Thyroid gland (tissue), 4 donors: ENCODE measurements at places on chromosomes 3 and 15.

GRCh38 chr3:170523248-170523647 is 62.6 kb downstream of the SLC7A14 start:
- no peaks in the 10 kb centered on the region for H3K27me3 ChIP-seq
- no peaks in the 10 kb centered on the region for H3K4me1 ChIP-seq
- no peak overlapping the region for H3K27ac ChIP-seq
- DNase-seq = no peak
- no peak overlapping the region for H3K4me3 ChIP-seq
- no peaks in the 10 kb centered on the region for H3K36me3 ChIP-seq

DNA sequence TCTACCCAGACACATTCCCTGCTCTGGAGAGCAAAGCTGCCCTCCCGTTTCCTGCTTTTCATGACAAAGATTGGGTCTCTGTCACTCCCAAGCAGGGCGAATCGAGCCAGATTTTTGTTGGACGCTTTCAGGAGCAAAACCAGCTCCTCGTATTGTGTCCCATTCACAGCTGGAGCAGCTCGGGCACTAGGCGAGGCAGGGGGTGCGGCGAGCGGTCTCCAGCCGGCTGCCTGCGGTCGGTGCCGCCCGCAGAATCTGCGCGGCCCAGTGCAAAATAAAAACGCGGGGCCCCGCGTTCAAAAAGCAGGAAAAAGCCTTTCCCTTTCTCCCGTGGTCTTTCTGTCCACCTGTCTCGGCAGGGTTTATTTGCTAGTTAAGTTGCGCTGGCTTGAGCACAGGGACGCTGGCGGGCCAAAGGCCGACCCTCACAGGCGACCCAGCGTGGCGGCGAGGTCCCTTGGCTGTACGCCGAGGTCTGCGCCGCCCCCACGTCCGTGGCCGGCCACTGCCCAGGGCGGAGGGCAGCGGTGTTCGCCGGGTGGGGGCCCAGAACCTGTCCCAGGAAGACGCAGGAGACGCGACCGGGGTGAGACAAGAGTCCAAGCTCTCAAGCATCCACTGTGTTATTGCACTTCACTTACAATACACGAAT is 71.2 kb downstream of the CYP19A1 start:
- peak; percentile 19 for DNase-seq
- no peaks in the 10 kb centered on the region for H3K4me1 ChIP-seq
- peak overlapping the region; percentile 32 for H3K4me3 ChIP-seq
- H3K27me3 ChIP-seq = no peaks in the 10 kb centered on the region

DNA sequence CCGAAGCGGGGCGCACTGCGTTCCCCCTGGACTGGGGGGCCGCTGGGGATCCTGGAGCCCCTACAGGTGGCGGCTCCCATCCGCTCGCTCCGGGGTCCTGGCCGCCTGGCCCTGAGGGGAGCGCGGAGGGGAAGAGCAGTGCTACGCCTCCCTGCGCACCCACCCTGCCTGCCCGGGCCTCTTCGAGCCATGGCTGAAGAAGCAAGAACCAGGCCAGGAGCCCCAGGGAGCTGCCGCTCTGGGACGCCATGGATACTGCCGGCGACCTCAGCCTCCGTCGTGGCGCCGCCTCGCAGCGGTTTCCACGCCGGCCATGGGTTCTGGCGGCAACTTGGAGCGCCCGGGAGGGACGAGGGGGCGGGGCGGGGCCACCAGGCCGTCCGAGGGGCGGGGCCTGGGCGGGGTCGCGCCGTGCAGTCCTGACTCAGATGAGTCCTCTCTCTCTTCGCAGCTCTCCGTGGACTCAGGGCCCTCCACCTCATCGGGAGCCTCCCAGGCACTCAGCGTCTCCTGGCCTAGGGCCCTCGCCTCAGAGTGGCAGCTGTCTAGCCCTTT is 50.9 kb downstream of the MYL3 start:
- H3K36me3 ChIP-seq = no peaks in the 10 kb centered on the region
- peaks cover 16% of the 10 kb centered on the region for H3K4me1 ChIP-seq
- peak; percentile 89 for DNase-seq

- H3K36me3 ChIP-seq = no peaks in the 10 kb centered on the region
- peak overlapping the region; percentile 2 for H3K27ac ChIP-seq
Observed at GRCh38 chr3:9420850-9421549, 23.6 kb downstream of the SETD5 start.

- no peak overlapping the region for H3K4me3 ChIP-seq
- peaks cover 7% of the 10 kb centered on the region for H3K4me1 ChIP-seq
Observed at GRCh38 chr3:23518441-23518840, 287.3 kb upstream of the UBE2E1 start.

DNA sequence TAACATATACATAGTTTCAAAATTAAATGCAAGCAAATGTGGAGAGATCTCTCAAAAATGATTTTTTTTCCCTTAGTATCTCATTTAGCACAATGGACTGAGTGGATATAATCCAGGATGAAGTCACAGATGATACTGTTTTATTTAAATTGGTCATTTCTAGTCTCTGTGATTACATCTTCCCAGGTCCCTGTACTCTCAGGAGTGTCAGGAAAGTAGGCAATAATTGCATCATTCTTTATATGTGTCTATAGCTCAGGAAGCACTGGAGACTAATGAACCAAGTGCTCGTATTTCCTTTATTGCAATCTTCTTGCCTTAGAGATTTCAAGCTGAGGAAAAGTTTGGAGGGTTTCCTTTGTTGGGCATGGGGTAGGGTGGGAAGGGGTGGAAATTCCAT is 309.4 kb upstream of the THRB start:
- no peaks in the 10 kb centered on the region for H3K27me3 ChIP-seq
- H3K36me3 ChIP-seq = no peaks in the 10 kb centered on the region
- H3K4me1 ChIP-seq = no peaks in the 10 kb centered on the region
- DNase-seq = no peak

- no peak for DNase-seq
- H3K36me3 ChIP-seq = no peaks in the 10 kb centered on the region
- H3K27ac ChIP-seq = no peak overlapping the region
- no peaks in the 10 kb centered on the region for H3K4me1 ChIP-seq
- no peak overlapping the region for H3K4me3 ChIP-seq
Observed at GRCh38 chr3:32961189-32961715, 9.8 kb downstream of the CCR4 start.

- no peaks in the 10 kb centered on the region for H3K36me3 ChIP-seq
- no peak overlapping the region for H3K27ac ChIP-seq
- no peak overlapping the region for H3K4me3 ChIP-seq
- H3K4me1 ChIP-seq = no peaks in the 10 kb centered on the region
- DNase-seq = peak; percentile 4
Observed at GRCh38 chr15:41594801-41595746, 36.1 kb downstream of the TYRO3 start.

GRCh38 chr3:15781637-15782402 is 16.0 kb downstream of the ANKRD28 start:
- H3K27me3 ChIP-seq = no peaks in the 10 kb centered on the region
- peak overlapping the region; percentile 80 for H3K27ac ChIP-seq
- H3K4me3 ChIP-seq = no peak overlapping the region
- DNase-seq = no peak

DNA sequence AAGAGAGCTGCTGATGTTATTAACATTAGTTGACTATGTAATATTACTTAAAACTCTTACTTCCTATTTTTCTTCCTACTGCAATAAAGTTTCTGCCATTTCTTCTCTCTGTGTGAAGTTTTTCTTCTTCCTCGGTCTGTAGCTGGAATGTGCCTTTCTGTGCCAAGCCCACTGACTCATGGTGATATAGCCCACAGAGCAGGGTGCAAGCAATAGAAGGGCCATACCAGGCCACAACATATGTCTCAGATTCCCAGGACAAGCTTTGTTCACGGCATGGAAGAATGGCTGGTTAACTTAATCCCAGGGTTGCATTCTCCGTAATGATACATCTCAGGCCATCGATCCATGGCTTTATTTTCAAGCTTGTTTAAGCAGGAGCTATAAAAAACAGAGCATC is 815.3 kb downstream of the TUSC7 start:
- no peaks in the 10 kb centered on the region for H3K4me1 ChIP-seq
- no peak overlapping the region for H3K4me3 ChIP-seq
- H3K27me3 ChIP-seq = no peaks in the 10 kb centered on the region

DNA sequence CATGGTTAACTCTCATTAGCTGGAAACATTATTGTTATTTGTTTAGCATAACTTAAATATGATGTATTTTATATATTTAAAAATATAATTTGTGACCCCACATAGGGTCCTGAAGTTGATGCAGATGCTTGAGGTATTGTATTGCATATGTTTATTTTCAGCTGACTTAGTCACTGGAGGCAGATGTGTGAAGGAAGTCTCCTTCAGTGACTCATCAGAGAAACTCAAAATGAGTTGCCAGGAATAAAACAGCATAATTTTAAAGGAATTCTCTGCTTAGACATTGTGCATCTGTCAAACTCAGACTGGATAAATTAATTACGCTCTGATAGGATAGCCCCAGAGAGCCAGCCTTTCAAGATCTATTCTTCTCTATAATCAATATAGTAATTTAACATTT is 7.9 kb upstream of the OR4F6 start:
- no peak overlapping the region for H3K4me3 ChIP-seq
- H3K27me3 ChIP-seq = no peaks in the 10 kb centered on the region
- no peak for DNase-seq

DNA sequence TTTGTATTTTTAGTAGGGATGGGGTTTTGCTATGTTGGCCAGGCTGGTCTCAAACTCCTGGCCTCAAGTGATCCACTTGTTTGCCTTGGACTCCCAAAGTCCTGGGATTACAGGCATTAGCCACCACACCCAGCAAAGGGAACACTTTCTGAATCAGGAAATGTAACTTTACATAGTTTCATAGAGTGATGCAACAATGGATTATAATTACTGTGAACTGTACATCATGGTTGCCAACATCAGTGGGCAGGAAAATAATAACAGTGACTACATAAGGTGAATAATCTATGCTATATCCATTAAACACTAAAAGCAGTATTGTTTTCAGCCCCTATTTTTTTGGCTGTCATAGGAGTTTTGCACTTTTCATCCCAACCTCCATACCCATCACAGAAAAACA is 5.0 kb upstream of the KPNA1 start:
- H3K36me3 ChIP-seq = no peaks in the 10 kb centered on the region
- H3K27ac ChIP-seq = no peak overlapping the region
- H3K4me3 ChIP-seq = no peak overlapping the region
- H3K4me1 ChIP-seq = no peaks in the 10 kb centered on the region
- DNase-seq = no peak
- no peaks in the 10 kb centered on the region for H3K27me3 ChIP-seq

DNA sequence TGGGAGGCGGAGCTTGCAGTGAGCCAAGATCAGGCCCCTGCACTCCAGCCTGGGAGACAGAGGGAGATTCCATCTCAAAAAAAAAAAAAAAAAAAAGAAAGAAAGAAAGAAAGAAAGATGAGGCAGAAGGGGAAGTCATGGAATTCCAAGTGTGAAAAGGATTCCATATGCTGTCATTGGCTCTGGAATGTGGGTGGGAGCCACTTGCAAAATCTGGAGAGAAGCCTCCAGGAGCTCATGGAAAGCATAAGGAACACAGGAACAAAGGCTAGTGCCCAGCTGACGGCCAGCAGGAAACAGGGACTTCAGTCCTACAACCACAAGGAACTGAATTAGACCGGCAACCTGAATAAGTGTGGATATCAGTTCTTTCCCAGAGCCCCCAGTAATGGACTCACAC is 12.5 kb upstream of the TRAK1 start:
- H3K4me1 ChIP-seq = peaks cover 68% of the 10 kb centered on the region
- no peaks in the 10 kb centered on the region for H3K36me3 ChIP-seq
- H3K27ac ChIP-seq = peak overlapping the region; percentile 81

- no peak for DNase-seq
- H3K36me3 ChIP-seq = no peaks in the 10 kb centered on the region
- H3K4me1 ChIP-seq = peaks cover 10% of the 10 kb centered on the region
Observed at GRCh38 chr15:82895983-82896382, 56.5 kb downstream of the HOMER2 start.

DNA sequence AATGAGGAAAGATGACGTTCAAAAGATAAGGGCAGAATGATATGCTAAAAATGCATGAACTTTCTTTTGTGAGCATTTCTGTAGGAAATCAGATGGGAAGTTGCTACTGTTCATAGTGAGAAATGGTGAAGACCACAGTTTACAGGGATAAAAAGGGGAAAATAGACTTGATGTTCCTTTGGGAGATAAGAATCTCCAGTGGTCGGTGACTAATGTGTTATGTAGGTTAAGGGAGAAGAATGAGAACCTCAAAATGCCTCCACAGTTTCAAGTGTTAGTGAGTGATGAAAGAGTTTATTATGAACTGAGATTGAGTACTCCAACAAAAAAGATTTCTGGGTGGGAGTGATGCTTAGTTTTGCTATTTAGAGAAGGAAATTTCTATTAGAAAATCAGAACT is 247.2 kb downstream of the LSAMP start:
- no peak overlapping the region for H3K27ac ChIP-seq
- no peak overlapping the region for H3K4me3 ChIP-seq
- no peaks in the 10 kb centered on the region for H3K27me3 ChIP-seq
- no peaks in the 10 kb centered on the region for H3K4me1 ChIP-seq
- DNase-seq = no peak

- no peak for DNase-seq
- no peaks in the 10 kb centered on the region for H3K4me1 ChIP-seq
- H3K27me3 ChIP-seq = no peaks in the 10 kb centered on the region
- H3K4me3 ChIP-seq = no peak overlapping the region
- no peak overlapping the region for H3K27ac ChIP-seq
- no peaks in the 10 kb centered on the region for H3K36me3 ChIP-seq
Observed at GRCh38 chr3:31448882-31449243, 83.9 kb upstream of the STT3B start.

DNA sequence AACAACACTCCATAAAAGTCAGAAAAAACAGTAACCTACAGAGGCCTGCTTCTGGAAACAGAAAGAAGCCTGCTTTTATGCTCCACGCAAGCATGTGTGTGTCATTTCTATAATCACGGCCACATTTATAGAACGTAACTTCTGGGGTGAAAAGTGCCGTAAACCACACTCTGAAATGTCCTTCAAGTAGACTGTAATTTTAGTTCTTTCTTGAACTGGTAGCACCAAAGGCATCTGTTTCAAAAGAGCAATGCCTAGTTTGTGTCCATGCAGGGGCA is 19.5 kb upstream of the CMTM7 start:
- no peaks in the 10 kb centered on the region for H3K27me3 ChIP-seq
- H3K27ac ChIP-seq = peak overlapping the region; percentile 17
- no peak overlapping the region for H3K4me3 ChIP-seq
- DNase-seq = no peak
- no peaks in the 10 kb centered on the region for H3K36me3 ChIP-seq

GRCh38 chr3:8320711-8321458 is 180.7 kb upstream of the LMCD1 start:
- no peak overlapping the region for H3K4me3 ChIP-seq
- H3K36me3 ChIP-seq = no peaks in the 10 kb centered on the region
- no peaks in the 10 kb centered on the region for H3K27me3 ChIP-seq
- H3K4me1 ChIP-seq = no peaks in the 10 kb centered on the region
- DNase-seq = no peak

GRCh38 chr3:40470701-40471100 is 6.2 kb upstream of the ZNF619 start:
- no peak for DNase-seq
- no peaks in the 10 kb centered on the region for H3K36me3 ChIP-seq
- no peak overlapping the region for H3K4me3 ChIP-seq
- no peaks in the 10 kb centered on the region for H3K4me1 ChIP-seq

GRCh38 chr3:124888482-124889441 is 1.6 kb upstream of the ITGB5 start:
- no peak overlapping the region for H3K27ac ChIP-seq
- peaks cover 10% of the 10 kb centered on the region for H3K4me1 ChIP-seq
- H3K36me3 ChIP-seq = no peaks in the 10 kb centered on the region
- DNase-seq = no peak
- H3K4me3 ChIP-seq = no peak overlapping the region

GRCh38 chr3:177589911-177590381 is 392.7 kb upstream of the TBL1XR1 start:
- H3K27ac ChIP-seq = peak overlapping the region; percentile 72
- H3K4me3 ChIP-seq = no peak overlapping the region
- H3K4me1 ChIP-seq = peaks cover 39% of the 10 kb centered on the region
- peak; percentile 76 for DNase-seq
- H3K27me3 ChIP-seq = no peaks in the 10 kb centered on the region
- H3K36me3 ChIP-seq = no peaks in the 10 kb centered on the region
